Stimulated activated CD4-positive, alpha-beta T cell treated with anti-CD3 and anti-CD28 coated beads, Interleukin-15, amount 100 ng/mL, for 24 hours (primary cell): ENCODE measurements at places on chromosomes 3 and 15.

GRCh38 chr3:154178172-154178571, 57.0 kb downstream of the ARHGEF26 start:
- no peak for DNase-seq

DNA sequence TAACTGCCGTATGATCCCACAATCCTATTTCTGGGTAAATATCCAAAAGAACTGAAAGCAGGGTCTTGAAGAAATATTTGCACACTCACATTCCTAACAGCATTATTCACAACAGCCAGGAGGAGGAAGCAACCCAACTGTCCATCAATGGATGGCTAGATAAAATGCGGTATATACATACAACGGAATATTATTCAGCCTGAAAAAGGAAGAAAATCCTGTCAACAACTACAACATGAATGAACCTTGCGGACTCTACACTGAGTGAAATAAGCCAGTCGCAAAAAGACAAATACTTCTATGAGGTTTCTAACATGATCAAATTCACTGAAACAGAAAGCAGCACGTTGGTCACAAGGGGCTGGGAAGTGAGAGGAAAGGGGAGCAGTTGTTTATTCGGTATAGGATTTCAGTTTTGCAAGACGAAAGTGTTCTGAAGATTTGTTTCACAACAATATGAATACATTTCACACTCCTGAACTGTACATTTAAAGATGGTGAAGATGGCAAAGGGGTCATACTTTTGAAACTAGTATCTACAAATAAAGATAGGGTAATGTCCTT, 6.2 kb downstream of the DLG1 start:
- DNase-seq = no peak

- no peak for DNase-seq
Observed at GRCh38 chr15:60313906-60314305, 83.9 kb downstream of the ANXA2 start.

DNA sequence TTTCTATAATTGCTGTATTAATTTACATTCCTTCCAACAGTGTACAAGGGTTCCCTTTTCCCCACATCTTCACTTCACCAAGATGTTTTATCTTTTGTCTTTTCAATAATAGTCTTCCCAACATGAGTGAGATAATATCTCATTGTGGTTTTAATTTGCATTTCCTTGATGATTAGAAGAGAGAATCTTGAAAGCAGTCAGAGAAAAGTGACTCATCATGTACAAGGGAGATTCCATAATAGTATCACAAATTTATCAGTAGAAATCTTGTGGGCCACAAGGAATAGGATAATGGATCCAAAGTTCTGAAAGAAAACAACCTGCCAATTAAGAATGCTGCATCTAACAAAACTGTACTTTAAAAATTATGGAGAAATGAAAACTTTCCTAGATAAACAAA, 189.3 kb downstream of the NECTIN3 start:
- no peak for DNase-seq

DNA sequence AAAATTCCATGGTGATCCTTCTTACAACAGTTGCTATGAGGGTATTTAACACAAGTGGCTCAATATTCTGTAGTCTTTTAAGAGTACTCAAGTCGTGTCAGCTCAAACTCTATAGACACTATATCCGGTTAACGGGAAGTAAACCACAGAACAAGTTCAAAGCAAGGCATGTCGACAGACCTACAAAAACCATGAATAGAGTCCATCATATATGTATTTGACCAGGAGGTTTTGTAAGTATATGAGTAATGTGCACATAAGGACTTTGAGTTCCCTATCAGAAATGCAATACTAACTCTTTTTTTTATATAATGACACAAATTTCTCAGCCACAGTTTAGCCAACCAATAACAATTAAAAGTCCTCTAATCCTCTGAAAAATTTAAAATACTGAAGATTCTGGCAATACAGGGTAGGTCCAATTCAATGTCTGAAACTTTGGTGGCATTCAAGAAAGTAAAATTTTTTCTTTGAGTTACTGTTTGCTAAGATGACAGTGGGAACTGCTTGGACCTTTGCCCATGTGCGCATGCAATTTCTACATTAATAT, 93.7 kb downstream of the NEK10 start:
- no peak for DNase-seq
